ENCODE measurements at places on chromosomes 1 and 21. TPM values are rescaled to one million over a fixed set of nuclear protein-coding genes. Genes with fewer than 3 reads are reported as not detected.

RHBG gene
- not detected for total RNA-seq

ACTL8 gene
- not detected for total RNA-seq

PRDM16 gene
- total RNA-seq, result 0.26 TPM

SYT2 gene
- total RNA-seq, result not detected

RGS21 gene
- not detected for total RNA-seq

TPRG1L gene
- total RNA-seq, result 28.6 TPM

GCSAML gene
- 0.21 TPM for total RNA-seq

SH3BP5L gene
- 15.4 TPM for total RNA-seq

NUP210L gene
- total RNA-seq, result 0.09 TPM

DNA sequence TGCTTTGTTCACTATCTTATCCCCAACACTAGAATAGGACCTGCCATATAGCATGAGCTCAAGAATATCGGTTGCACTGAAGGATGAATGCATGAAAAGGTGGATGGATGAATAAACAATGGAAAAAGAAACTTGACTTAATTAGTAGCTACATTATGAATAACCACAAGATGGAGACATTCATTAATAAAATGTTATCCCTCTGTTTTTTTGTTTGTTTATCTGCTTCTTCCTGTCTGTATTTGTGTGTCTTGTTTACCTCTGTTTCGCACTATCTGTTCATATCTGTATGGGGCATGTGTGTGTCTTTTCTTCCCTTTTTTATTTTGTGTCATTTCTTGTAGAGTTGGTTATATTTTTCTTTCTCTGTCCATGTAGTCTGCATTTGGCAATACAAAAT is 1.1 kb upstream of the OR14I1 start:
- H3K27me3 ChIP-seq, result no peaks in the 10 kb centered on the region
- H3K4me3 ChIP-seq, result no peak overlapping the region

DNA sequence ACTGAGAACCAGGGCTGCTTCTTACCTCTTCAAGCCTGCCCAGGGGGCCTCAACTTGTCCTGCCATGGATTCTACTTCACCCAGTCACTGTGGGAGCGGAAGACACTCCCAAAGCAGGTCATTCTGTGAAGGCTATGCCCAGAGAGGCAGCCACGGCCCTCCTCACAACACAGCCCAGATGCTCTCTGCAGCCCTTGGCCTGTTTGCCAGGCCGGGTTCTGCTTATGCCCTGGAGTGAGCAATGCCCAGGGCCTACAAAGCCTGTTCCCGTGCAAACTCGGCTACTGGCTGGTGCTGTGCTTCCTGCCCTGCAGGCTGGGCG is 33.8 kb upstream of the SLC30A1 start:
- no peak overlapping the region for H3K4me3 ChIP-seq
- peak overlapping the region; percentile 12 for H3K27ac ChIP-seq
- H3K36me3 ChIP-seq, result no peaks in the 10 kb centered on the region
- DNase-seq, result no peak
- no peaks in the 10 kb centered on the region for H3K4me1 ChIP-seq
- H3K27me3 ChIP-seq, result no peaks in the 10 kb centered on the region

GRCh38 chr1:165129568-165130164 is 226.8 kb downstream of the LMX1A start:
- H3K27ac ChIP-seq, result no peak overlapping the region
- no peak overlapping the region for H3K4me3 ChIP-seq

DNA sequence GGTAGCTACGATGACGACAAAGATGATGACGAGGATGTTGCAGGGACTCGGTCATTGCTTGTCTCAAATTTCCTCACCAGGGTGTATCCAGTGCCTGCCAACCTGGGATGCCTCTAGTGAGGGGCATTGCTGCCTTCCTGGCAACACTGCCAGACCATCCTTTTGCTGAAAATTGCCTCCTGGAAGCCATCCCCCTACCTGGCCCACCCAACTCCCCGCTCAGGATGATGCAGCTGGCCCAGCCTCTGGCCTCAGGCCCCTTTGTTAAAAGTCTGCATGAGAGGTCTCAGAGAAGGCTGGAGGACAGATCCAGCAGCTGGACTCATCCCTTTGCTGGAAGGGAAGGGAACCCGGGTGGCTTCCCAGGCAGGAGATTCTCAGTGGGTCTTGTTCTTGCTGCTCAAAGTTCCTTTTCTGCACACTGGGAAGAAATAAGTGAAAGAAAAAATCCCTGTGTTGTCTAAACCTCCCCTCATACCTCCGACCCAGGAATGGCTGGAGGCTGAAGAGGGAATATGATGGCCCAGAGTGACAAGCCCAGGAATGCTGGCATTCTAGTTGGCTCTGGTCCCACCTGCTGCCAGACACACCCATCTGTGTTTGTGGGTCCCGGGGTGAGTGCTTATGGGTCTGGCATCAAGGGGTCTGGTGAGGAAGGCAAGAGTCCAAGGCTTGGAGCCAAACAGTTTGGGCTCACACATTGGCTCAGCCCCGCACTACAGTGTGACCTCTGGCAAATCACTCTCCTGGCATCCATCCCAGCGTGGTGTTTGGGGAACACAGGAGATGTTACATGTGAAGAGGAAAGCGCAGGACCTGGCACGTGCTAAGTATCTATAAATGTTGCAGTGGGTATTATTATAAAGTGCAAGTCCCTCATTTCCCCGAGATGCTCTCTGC is 6.7 kb upstream of the FNDC5 start:
- no peaks in the 10 kb centered on the region for H3K36me3 ChIP-seq
- no peaks in the 10 kb centered on the region for H3K4me1 ChIP-seq
- H3K27me3 ChIP-seq, result no peaks in the 10 kb centered on the region
- no peak overlapping the region for H3K4me3 ChIP-seq

DNA sequence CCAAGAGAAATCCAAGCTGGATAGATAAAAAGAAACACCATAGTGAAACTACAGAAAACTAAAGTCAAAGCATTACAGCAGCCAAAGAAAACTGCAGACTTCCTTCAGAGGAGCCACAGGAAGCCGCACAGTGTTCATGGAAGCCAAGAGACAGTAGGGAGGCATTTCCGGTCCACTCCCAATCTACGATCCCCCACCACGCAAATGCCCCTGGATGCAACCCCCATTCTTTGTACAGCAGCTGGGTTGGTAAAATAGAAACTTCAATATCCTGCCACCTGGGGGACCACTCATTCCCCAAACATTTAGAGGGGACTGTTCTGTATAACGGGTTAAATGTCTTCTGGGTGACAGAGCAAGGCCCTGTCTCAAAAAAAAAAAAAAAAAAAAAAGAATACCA is 43.9 kb upstream of the TSPEAR start:
- no peak overlapping the region for H3K27ac ChIP-seq
- H3K4me3 ChIP-seq, result no peak overlapping the region
- no peak for DNase-seq
- H3K36me3 ChIP-seq, result no peaks in the 10 kb centered on the region

DNA sequence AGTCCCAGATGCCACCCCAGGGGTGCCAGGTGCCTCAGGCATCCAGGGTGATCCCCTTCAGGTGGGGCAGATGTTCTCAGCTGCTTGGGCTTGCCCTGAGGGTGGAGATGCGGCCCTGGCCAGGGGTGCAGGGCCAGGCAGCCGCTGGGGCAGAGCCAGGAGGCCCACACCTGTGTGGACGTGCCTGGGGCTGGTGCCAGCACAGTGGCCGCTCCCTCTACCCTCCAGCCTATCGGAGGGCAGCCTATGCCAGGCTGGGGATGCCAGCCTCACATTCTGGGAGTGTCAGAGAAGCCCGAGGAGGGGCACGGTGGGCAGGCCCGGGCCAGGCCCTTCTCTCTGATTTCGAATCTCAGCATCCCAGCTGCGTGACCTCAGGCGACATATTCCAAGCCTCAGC is 96.5 kb upstream of the WNT4 start:
- no peak overlapping the region for H3K27ac ChIP-seq
- H3K27me3 ChIP-seq, result no peaks in the 10 kb centered on the region
- no peaks in the 10 kb centered on the region for H3K4me1 ChIP-seq
- no peaks in the 10 kb centered on the region for H3K36me3 ChIP-seq
- DNase-seq, result no peak
- no peak overlapping the region for H3K4me3 ChIP-seq

DNA sequence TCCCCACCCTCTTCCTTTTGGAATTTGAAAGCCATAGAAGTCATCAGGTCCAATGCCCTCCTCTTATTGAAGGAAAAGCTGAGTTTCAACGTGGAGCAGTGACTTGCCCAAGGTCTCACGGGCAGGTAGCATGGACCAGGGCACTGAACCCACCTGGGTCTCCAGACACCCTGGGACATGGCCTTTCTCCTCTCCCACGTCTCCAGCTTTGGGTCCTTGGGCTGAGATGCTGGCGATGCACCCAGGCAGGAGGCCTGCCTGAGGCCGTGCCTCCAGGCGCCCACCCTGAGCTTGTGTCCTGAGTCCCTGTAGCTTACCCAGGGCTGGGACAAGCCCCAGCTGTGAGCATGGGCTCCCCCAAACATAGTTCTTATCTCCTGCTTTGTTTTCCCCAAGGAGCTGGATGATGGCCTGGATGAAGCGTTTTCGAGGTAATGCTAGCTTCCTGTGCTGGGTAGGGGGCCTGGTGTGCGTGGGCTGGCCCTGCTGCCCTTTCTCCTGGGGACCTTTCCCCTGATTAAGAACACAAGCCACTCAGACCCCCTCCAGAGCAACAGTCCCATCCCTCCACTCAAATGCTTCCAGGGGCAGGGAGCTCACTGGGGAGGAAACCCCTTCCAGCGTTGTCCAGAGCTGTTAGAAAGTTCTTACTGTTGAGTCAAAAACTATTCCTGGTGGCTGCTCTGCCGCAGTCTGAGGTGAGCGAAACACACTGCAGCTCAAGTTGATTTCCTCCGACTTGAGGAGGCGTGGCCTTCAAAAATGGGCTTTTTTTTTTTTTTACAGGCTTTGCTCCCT is 21.6 kb downstream of the LDLRAP1 start:
- peak overlapping the region; percentile 87 for H3K27ac ChIP-seq
- DNase-seq, result no peak
- no peaks in the 10 kb centered on the region for H3K36me3 ChIP-seq
- peaks cover 12% of the 10 kb centered on the region for H3K4me1 ChIP-seq

GRCh38 chr1:23544444-23545389 is 13.7 kb upstream of the E2F2 start:
- DNase-seq, result peak; percentile 78
- no peak overlapping the region for H3K27ac ChIP-seq
- no peaks in the 10 kb centered on the region for H3K36me3 ChIP-seq
- no peak overlapping the region for H3K4me3 ChIP-seq

- no peak overlapping the region for H3K4me3 ChIP-seq
- no peak overlapping the region for H3K27ac ChIP-seq
- DNase-seq, result no peak
These were observed 549.6 kb downstream of the KIF26B start for GRCh38 chr1:245704341-245704740.

DNA sequence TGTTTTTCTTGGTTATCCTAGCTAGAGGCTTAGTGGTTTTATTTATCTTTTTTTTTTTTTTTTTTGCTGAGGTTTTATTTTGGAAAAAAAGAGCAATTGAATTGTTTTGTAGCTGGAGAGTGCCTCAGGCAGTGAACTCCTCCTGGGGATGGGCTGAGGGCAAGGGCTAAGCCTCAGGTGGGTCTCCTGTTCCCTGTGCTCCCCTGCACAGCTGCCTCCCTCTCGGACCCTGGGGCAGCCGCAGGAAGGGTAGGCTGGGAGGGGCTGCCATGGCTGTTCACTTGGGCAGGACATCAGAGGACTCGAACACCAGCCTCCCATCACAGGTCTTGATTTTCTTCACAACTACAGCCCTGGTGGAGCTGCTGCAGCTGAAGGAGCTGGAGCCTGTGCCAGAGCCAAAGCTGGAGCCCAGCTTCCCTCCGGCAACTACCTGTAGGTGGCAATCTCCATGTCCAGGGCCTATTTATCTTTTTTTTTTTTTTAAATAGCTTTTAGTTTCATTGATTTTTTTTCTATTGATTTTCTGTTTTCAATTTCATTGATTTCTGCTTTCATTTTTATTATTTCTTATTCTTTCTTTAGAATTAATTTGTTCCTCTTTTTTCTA is 28.9 kb downstream of the LEPR start:
- no peaks in the 10 kb centered on the region for H3K36me3 ChIP-seq
- H3K4me3 ChIP-seq, result no peak overlapping the region
- no peak for DNase-seq
- no peaks in the 10 kb centered on the region for H3K4me1 ChIP-seq
- H3K27ac ChIP-seq, result no peak overlapping the region

- DNase-seq, result no peak
- H3K27ac ChIP-seq, result no peak overlapping the region
- H3K4me3 ChIP-seq, result no peak overlapping the region
- H3K4me1 ChIP-seq, result no peaks in the 10 kb centered on the region
- no peaks in the 10 kb centered on the region for H3K36me3 ChIP-seq
These were observed 62.8 kb downstream of the NGF start for GRCh38 chr1:115275216-115275615.

DNA sequence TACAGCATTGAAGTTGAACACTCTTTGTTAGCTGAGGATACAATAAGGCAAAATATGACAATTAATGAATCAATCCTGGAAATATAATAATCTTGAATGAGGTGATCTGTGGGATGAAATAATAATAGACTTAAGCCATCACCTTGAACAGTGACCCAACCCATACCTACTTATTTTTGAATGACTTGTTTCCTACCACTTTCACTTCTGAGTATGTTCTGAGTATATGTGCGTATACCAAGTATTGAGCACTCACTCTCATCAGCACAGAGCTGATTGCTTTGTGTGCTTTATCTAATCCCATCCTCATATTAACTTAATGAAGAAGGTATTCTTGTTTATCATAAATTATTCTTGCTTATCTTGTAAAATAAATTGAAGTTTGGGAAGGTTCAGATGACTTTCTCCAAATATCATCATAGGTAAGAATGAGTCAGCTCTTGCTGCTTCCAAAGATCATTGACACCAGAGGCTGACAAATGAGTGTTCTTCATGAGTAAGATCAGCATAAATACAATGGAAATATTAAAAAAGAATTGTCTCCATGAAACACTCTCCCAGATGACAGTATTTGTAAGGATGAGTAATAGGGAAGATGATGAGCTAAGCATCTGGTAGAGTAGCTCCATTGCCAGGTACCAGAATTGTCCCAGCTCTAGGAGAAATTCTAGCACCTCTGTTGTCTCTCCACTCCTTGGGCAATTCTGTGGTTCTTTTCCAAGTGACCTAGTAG is 198.1 kb upstream of the KIAA0040 start:
- no peak overlapping the region for H3K4me3 ChIP-seq
- no peaks in the 10 kb centered on the region for H3K27me3 ChIP-seq
- H3K4me1 ChIP-seq, result no peaks in the 10 kb centered on the region
- no peak overlapping the region for H3K27ac ChIP-seq
- no peak for DNase-seq

GRCh38 chr1:65198096-65198495 is 50.1 kb downstream of the AK4 start:
- DNase-seq, result no peak
- no peaks in the 10 kb centered on the region for H3K4me1 ChIP-seq
- H3K4me3 ChIP-seq, result no peak overlapping the region
- H3K36me3 ChIP-seq, result no peaks in the 10 kb centered on the region
- H3K27ac ChIP-seq, result no peak overlapping the region
- H3K27me3 ChIP-seq, result no peaks in the 10 kb centered on the region
